ENCODE measurements at places on chromosomes 13 and 19.

GRCh38 chr19:14116525-14116917, 1.0 kb downstream of the PRKACA start:
- no peak for DNase-seq

DNA sequence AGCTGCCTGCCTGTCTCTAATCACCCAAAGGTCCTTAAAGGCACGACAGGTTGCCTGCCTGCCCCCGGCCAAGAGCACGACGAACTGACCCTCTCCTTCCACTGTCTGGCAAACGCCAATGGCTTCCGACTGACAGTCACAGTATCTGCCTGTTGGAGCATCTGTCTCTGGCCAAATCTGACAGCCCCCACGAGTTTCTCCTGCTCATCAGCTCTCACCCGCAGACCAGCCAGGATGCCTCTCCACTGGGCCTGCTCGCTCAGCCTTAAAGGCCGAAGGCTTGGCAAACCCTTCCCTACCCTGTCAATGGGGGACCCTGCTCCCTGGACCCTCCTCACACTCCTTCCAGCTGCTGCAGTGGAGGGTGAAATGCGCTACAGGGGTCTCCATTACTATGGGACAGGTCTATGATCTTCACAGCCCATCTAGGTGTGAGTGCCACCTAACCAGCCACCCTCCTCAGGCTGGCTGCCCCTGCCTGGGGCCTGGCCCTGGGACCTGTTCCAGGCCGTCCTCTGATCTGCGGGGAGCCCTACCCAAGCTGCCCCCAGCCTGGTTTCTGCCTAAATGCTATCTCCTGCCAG, 932 bp downstream of the FAM83E start:
- peak; percentile 64 for DNase-seq

DNA sequence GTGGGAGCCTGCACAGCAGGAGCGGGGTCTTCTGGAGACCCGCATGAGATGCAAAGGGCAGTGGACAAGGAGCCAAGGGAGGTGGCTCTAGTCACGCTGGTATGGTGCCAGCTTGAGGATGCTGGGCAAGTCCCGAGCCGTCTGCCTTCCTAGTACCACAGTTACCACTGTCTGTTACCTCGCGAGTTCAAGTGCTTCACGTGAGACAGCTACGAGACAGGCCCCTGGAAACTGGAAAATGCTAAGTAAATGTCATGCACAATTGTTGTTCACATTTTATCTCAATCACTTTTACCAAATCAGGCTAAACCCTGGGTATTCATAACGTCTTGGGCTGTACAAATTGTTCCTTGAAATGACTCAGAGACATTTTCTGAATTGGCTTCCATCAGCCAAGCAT, 155.7 kb downstream of the TNFRSF19 start:
- no peak for DNase-seq

DNA sequence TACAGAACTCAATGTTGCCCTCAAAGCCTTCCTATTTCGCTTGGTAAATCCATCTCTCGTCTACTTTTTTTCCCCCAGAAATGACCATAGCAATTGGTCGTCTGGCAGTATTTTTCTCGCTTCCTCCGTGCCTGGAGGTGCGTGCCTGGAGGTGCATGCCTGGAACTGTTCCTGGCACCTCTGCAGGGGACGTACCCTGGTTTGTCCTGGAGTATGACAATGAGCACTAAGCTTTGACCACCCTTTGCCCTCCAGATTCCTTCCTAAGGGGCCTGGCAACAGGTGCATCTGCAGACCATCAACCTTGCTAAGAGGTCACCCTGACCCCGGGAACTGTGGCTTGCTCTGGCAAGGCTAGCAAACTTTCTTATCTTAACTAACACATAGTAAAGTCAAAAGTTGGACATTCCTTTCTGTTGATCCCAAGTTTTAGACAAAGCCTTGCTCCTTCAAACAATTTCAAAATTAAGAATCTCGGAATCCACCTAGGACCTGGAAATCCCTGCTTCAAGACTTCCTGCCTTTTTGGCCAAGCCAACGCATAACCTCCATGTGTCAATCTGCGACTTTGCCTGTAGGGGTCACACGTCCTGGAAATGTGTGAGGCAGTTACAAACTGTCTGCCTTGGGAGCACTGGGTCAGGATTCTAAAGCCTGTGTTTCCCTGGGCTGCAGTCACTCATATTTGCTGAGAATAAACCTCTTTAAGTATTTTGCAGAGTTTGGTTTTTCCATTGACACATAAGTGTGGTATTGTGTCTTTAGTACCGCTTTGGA, 28.8 kb upstream of the TUBGCP3 start:
- peak; percentile 41 for DNase-seq

- no peak for DNase-seq
These were observed 37.5 kb downstream of the TSSK6 start for GRCh38 chr19:19477705-19478383.

GRCh38 chr13:25932365-25932764, 119.5 kb downstream of the SHISA2 start:
- no peak for DNase-seq

DNA sequence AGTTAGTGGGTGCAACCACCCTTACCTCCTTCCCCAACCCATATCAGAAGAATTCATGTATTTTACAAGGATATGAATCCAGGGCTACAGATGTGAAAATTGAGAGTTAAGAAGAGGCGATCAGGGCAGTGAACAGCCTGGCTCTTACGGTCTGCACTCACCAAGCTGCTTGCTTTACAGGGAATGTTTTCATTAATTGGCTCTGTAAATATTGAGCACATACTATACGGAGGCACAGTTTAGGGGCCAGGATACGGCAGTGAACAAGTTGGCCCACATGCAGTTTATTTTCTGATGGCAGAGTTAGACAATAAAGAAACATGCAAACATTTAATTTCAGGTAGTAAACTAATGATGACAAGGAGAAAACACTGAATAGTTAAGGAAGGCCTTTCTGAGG, 6.4 kb downstream of the POLR1D start:
- DNase-seq = no peak

- no peak for DNase-seq
These were observed 620.0 kb upstream of the ATXN8OS start for GRCh38 chr13:69487576-69487975.

DNA sequence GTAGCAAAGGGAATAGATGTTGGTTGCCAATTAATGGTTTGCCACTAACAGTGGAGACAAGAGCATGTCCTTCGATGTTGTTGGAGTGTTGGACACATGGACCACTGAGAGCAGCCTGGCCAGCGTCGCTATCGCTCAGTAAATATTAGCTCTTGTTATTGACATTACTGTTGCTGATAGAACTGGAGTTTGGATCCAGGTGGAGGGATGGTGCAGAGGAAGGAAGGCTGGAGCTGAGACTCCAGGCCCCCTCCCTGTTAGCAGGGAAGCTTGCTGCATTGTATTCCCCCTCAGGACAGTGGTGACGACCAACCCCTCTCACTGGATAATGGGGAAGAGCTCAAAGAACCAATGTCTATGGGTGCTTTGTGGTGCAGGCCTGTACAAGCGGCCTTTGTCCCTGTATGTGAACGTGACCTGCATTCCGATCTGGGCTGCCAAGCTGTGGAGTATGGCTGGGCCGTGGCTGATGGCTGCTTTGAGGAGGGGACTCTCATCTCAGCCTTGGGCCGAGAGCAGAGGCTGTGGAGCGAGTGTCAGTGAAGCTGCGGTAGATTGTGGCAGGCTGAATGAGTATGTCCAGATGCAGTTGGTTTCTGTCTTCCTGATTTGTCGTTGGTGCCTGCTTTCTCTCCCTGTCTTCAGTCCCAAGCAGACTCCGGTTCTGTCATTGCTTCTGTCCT, 7.0 kb downstream of the CLASRP start:
- no peak for DNase-seq

DNA sequence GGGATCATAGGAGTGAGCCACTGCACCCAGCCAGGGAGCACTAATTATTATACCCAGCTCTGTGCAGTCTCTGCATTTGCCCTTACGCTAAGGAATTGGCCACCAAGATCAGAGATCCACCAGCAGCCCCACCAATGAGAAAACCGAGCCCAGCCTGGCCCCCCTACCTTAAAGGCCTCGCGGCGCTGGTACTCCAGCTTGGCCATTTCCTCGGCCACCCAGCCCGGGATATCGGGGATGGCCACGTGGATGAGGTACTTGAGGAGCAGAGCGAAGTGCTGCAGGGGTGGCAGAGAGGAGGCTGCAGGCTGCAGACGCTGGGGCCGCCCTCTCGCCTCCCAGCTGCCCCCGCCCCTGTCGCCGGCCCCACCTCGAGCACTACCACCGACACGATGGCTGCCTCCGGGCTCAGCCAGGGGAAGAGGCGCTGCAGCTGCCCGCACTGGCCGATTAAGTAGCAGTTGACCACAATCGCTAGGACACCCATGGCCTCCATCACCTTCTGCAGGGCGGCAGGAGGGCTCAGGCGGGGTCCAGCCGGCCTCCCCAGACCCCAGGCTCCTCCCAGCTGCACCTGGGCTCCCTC, 7.5 kb downstream of the ANO8 start:
- DNase-seq = no peak
